T-helper 17 cell (primary cell): ENCODE measurements at places on chromosomes 13 and 19. TPM values are rescaled to one million over a fixed set of nuclear protein-coding genes. Genes with fewer than 3 reads are reported as not detected.
A peak's percentile ranks its signal among the peaks of the same experiment; 100 is the strongest.

MTUS2 gene
- total RNA-seq, result 1.9 TPM

- DNase-seq, result peak; percentile 47
These were observed 25.7 kb downstream of the SLC8A2 start for GRCh38 chr19:47445937-47446402.

DNA sequence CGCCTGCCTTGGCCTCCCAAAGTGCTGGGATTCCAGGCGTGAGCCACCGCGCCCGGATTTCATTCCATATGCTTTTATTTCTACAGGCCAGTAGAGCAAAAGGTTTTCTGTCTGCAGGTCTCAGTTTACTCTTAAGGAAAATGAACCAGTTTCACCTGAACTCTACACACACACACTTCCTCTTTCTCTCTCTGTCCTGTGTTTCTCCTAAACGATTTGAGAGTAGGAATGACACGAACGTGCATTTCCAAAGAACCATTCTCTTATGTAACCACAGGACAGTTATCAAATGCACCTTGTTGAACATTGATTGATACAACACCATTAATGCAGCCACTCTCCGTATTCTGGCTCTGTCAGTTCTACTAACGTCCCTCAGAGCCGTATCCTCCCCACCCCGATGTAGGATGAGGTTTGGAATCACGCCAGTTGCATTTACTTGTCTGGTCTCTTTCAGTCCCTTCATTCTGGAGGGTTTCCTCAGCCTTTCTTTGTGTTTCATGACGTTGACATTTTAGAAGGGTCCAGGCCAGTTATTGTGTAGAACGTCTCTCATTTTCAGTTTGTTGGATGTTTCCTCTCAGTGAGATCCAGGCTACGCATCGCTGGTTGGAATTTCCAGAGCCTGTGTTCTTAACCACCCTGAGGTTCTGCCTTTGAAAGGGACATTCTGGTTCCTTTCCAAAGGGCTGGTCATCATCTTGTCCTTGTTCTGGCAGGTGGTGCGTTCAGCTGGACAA, 36.0 kb downstream of the BICRA start:
- no peak for DNase-seq

APBA3 gene
- total RNA-seq, result 75.1 TPM

DNA sequence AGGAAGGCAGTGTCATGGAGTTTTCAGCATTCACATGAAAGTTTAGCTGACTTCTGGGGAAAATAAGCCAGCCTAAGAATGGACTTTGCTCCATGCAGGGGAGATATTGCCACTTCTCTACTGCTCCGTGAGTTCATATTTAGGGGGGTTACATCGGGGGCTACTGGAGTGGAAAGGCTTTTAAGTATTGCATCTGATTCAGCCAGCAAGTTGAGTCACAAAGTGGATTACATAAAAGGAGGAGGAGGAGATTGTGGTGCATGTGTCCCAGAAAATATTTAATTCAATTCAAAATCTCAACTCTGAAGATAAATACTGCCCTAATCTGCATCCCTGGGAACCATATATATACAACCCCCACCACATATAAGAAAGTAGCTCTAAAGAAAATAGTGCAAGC, 617.2 kb downstream of the DCT start:
- no peak for DNase-seq

ELANE gene
- not detected for total RNA-seq

GRCh38 chr19:11091703-11092153, 2.5 kb downstream of the LDLR start:
- peak; percentile 40 for DNase-seq

DNA sequence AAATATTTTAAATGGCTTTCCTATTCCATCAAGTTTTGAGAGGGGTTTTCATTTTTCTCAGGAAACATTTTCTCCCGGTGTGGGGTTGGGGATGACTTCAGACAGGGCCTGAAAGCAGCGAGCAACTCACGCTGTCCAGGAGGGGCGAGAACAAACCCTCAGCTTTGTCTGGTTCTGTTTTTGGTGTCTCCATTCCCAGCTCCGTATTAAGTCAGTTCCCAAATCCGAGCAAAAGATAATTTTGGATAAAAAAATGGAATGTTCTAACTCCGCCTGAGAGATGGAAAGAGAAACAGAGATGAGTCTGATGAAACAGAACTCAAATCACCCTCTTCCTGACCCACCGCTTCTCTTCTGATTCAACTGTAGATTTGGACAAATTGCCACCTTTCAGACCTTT, 38.4 kb downstream of the RFX2 start:
- no peak for DNase-seq

- DNase-seq, result peak; percentile 55
These were observed 607 bp upstream of the ZNF566 start for GRCh38 chr19:36489920-36490415.

PSG2 gene
- 0.17 TPM for total RNA-seq

GFY gene
- not detected for total RNA-seq

DNA sequence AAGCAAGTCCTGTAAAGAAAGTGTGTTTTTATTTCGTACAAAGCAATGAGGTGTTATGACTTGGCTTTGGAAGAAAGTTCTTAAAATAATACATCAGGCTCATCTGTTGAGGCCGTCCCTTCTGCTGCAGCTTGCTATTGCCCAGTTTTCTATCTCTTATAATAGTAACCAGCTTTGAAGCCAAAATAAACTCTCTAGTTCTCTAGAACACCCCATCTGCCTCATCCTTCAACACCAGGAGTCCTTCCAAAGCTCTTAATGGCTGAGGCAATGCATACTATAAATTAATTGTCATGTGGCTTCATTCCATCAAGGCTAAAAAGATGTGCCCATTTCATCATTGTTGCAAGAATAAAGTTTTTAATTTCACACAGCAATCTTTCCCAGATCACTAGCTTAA, 49.4 kb upstream of the IPO5 start:
- DNase-seq, result no peak

DNA sequence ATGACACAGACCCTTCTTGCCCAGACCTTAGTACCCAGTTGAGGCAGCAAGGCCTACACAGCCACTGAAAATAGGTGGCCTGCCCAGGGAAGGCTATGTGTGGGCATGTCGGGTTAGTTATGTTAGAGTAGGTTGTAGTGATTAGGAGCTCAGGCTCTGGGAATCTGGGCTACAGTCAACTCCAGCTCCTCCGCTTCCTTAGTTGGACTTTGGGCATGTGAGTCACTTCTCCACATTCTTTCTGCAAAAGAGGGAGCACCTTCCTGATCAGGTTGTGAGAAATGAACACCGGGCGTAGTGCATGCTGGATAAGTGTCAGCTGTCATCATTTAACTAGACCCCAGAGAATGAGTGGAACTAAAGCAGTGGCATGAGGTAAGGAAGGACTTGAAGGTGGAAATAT, 64.8 kb downstream of the ARHGAP35 start:
- DNase-seq, result no peak

GJA3 gene
- 0.12 TPM for total RNA-seq

DNA sequence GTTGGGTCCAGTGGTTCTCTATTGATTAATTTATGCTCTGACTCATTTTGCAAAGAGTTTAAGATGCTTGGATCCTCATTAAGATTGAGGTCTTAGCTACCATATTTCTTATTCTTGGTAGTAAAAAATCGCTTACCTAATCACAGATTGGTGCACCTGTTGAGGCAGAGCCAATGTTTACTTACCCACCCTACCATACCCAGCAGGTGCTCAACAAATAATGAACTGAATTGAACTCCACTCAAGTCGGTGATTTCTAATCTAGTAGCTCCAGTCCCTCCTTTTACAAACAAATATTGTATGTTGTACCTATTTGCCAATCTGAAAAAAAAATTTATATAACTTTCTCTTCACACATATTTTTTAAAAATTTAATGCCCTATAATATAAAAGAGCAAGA, 361.0 kb downstream of the FGF14 start:
- no peak for DNase-seq

DNA sequence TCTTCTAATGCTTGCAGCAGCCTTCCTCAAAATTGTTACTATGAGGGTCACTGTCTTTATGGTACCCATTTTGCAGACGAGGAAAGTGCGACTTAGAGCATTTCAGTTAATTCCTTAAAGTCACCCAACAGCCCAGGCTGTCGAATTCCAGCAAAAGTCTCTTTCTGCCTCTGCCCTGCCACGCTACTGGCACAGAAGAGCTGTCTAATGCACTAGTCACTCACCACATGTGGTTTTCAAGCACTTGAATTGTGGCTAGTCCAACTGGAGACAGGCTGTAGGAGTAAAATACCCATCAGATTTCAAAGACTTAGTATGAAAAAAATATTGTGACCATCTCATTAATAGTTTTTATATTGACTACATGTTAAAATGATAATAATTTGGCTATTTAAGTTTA, 1.7 kb downstream of the FPR1 start:
- no peak for DNase-seq

SLC10A2 gene
- total RNA-seq, result not detected
